ENCODE measurements at places on chromosomes 7 and 10.

DNA sequence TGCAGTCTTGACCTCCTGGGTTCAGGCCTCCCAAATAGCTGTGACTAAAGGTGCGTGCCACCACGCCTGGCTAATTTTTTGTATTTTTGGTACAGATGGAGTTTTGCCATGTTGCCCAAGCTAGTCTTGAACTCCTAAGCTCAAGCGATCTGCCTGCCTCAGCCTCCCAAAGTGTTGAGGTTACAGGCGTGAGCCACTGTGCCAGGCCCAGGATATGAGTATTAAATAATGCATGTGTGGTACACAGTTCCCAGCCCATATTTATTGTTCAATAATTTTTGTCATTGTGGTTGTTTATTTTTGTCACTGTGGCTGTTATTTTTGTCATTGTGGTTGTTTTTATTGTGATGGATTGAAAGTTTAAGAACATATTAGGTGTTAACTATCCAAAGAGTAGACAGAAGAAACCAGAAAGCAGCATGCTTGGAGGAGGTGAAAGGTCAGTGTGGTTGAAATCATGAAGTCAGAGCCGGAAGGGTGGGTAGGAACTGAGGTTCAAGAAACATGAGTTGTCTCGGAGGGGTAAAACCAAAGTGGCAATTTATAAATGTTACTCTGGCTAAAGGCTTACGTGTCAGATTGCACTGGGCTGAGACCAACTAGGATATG lies 45.0 kb downstream of the MRC1 start:
- DNase-seq, result no peak

GRCh38 chr10:124974131-124974530 lies 32.2 kb downstream of the ZRANB1 start:
- DNase-seq, result peak; percentile 55

GRCh38 chr7:41803569-41803968 lies 100.7 kb upstream of the INHBA start:
- no peak for DNase-seq

DNA sequence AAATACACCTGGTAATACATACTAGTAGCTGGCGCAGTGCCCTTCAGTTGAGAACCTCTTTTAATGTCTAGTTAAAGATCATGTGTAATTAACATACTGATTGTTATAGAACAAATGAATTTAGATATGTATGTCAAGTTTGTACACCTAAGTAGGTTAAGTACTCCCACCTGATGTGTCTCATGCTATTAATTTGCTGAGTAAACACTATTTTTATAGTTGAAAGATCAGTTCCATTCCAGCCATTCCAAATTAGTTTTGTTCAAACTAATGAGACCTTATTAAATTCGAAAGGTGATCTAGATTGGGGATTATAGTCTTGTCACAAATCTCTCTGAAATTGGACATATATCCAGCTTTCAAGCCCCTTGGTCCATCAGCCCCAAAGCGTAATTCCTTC lies 710.0 kb downstream of the LRMDA start:
- no peak for DNase-seq

DNA sequence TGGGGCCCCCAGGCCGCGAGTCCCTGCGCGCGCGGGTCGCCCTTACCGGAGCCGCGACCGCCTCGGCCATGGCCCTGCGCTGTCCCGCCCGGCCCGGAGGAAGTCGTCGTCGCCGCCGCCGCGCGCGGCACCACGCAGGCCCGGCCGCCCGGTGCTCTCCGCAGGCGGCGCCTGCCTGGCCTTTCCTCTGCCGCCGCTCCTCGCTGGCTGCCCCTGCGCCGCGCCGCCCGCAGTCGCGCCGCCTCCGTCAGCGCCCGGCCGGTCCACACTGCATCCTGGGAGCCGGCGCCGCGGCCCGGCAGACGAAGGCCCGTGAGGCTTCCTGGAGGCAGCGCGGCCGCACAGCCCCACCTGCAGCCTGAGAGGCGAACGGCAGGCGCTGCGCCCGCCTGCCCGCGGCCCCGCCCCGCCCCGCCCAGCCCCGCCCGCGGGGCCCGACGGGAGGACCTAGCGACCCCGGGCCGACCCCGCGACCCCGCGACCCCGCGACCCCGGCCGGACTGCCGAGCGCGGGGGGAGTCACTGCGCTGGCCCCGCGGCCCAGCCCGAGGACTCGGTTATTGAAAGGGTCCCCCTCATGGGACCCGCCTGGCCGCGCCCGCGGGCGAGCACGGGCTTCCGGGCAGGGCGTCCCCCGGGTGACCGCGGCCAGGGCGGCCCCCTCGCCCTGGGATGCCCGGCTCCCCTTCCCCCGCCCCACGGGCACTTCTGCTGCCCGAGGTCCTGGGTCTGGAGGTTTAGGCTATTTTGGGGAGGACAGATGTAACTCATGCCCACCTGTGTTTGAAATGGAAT lies at the start of gene ZNF746:
Gene ZNF746 (minus strand): TSS at position 343 of the 795 bp plus-strand sequence. CDS start 273 bp downstream, at position 70.
- peak; percentile 76 for DNase-seq

DNA sequence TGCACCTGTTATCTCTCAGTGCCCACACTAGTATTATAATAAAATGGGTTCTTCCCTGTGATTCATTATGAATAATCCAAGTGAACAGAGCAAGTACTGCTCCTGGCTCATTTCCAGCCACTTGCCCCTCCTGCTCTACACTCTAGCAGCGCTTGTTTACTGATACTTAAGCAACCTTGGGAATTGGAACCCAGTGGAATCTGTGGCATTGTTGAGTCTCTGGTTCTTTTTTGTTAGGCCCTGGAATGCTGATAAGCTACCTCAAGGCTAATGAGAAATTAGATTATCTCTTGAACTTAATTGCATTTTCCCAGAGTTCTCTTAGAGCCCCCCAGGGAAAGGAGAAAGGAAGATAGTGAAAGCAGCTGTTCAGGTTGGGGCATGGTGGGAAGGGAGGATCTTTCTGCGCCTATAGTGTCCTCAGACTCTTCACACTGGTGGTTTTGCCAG lies 34.0 kb downstream of the PRKAR2B start:
- DNase-seq, result no peak

DNA sequence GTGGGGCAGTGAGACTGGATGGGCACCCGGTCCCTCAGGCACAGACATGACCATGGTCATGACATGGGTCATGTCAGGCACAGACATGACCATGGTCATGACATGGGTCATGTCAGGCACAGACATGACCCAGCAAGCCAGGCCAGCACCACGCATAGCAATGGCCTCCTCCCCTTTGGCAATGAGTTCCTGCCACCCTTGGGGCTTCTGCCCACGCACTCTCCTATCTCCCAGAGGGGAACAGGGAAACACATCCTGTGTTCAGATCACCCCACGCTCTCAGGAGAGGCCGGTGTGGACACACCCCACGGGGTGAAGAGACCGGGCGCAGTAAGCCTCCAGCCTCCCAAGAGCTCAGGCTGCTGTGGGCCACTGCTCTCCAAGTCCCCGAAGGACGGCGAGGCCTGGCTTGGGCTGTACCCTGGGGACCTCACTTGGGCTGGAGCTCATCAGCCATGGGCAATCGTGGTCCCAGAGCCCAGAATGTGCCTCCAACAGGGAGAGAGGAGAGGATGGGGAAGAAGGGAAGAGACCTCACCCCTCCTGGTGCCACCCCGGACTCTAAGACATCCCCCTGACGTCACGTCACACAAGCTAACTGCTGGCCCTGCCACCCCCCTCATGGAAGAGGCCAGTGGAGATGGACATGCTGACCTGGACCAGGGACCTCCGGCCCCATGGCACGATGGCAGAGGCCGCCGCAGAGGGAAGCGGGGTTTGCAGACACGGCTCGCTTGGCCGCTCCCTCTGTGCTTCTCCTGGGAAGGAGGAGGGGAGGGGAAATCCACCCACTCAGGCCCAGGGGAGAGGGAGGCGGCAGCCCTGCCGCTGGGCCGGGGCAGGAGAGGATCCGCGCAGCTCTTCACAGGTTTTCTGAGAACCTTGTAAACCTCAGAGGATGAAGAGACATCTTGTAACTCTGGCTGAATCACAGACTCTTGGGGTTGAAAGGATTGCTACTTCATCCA lies 269.6 kb downstream of the ELFN1 start:
- no peak for DNase-seq

All from G401 (cell line).